ENCODE measurements at places on chromosomes 12 and 14. TPM values are rescaled to one million over a fixed set of nuclear protein-coding genes. Genes with fewer than 3 reads are reported as not detected.

Gene PTGDR
- total RNA-seq, result not detected

Gene WNT5B
- not detected for total RNA-seq

Gene FSCB
- total RNA-seq, result not detected

Gene COCH
- 33.7 TPM for total RNA-seq

Gene PRH2
- not detected for total RNA-seq

Gene LRP1-AS
- not detected for total RNA-seq

Gene OR4M1
- total RNA-seq, result not detected

Gene GUCY2C
- 0.48 TPM for total RNA-seq

Gene LALBA
- not detected for total RNA-seq

Gene GRIP1
- 0.07 TPM for total RNA-seq

Gene SERPINA3
- total RNA-seq, result not detected

Gene OVCH1
- not detected for total RNA-seq

GRCh38 chr12:34347367-34347766 is 325.1 kb downstream of the ALG10 start:
- peak; percentile 41 for DNase-seq

GRCh38 chr12:15996254-15996653 is 85.1 kb downstream of the DERA start:
- peak; percentile 45 for DNase-seq

- DNase-seq, result no peak
Observed at GRCh38 chr14:55684956-55685584, 105.1 kb downstream of the KTN1 start.

- peak; percentile 49 for DNase-seq
Observed at GRCh38 chr12:72267974-72268373, 4.2 kb upstream of the TRHDE start.

- no peak for DNase-seq
Observed at GRCh38 chr14:73105050-73105449, 31.3 kb upstream of the PSEN1 start.

GRCh38 chr14:72419226-72419775 is 474.6 kb downstream of the DPF3 start:
- DNase-seq, result no peak

DNA sequence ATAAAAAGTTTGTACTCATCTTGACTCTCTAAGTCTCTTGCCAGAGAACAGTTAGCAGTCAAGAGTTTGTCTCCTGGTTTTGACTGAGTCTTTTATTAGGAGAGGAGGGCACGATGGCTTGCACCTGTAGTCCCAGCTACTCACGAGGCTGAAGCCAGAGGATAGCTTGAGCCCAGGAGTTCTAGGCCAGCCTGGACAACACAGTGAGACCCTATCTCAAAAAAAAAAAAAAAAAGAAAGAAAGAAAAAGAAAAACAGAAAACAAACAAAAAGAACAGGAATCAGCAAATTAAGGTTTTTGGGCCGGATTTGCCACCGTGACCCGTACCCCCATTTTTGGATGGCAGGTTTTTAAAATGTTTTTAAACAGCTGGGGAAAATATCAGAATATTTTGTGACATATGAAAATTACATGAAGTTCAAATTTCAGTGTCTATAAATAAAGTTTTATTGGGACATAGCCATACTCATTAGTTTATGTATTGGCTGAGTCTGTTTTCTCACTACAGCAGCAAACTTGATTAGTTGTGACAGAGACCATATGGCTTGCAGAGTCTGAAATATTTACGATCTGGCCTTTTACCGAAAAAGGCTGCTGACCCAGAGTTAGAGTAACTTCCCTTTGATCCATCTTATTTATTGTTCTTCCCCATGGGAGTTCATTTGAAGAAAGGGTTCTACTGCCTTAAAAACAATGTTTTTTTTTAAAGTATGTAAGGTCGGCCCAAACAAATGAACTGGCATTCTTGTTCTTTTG is 31.2 kb downstream of the VEZT start:
- no peak for DNase-seq

GRCh38 chr14:25588751-25589150 is 538.8 kb upstream of the STXBP6 start:
- DNase-seq, result no peak

DNA sequence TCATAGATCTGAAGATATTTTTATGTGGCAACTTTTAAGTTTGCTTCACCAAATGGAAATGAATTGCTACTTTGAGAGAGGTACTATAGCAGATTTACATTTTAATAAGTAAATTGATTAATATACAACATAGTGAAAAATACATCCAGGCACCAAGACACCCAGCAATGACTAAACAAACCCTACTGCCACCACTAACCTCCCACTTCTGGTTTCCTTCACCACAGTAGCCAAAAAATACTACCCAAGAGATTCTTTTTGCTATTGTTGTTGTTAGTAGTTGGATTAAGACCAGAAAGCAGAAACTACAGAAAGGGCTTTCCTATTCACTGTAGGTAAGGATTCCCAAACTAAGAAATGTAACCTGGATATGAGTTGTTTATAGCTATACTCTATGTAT is 54.1 kb downstream of the COCH start:
- DNase-seq, result no peak

DNA sequence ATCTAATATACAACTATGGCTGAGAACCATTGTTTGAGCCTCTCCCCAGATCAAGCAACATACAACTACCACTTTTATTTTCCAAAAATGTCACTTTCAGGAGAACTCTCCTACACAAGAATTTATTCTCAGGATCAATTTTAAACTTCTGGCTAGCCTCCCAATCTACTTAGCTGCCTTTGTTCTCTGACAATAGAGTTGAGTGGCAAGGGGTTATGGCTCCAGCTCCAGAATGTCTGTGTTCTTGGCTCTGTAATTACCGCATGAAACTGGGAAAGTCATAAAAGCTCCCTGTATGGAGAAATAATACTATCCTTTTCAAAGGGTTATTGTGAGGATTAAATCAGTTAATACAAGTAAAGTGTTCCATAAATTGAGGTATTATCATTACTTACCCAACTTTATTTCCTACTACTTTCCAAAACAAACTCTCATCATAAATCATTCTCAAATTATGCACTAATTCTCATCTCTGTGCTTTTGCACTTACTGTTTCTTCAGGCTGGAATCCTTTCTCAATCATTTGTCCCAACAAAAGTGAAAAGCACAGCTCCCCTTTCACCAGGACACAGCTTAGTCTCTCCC is 121.9 kb downstream of the GARIN6 start:
- DNase-seq, result no peak

GRCh38 chr12:55830601-55831446 is 1.4 kb upstream of the DNAJC14 start:
- DNase-seq, result peak; percentile 60

GRCh38 chr12:68962877-68963855 is 30.2 kb upstream of the CPM start:
- DNase-seq, result no peak

DNA sequence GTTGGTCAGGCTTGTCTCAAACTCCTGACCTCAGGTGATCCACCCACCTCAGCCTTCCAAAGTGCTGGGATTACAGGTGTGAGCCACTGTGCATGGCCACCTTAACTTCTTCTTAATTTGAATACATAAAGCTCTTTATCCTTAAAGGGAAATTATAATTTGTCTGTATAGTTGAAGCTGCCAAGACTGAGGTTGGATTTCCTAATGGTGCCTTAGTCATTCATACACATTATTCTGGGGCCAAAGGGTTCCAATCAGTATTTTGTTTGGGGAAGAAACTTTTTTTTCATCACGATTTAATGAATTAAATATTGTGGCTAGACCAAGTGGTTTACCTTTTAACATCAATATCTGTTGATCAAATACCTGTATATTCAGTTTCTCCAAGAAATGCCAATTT is 135.9 kb downstream of the SYT1 start:
- DNase-seq, result no peak

GRCh38 chr12:68342966-68343365 is 10.8 kb upstream of the MDM1 start:
- DNase-seq, result peak; percentile 48

DNA sequence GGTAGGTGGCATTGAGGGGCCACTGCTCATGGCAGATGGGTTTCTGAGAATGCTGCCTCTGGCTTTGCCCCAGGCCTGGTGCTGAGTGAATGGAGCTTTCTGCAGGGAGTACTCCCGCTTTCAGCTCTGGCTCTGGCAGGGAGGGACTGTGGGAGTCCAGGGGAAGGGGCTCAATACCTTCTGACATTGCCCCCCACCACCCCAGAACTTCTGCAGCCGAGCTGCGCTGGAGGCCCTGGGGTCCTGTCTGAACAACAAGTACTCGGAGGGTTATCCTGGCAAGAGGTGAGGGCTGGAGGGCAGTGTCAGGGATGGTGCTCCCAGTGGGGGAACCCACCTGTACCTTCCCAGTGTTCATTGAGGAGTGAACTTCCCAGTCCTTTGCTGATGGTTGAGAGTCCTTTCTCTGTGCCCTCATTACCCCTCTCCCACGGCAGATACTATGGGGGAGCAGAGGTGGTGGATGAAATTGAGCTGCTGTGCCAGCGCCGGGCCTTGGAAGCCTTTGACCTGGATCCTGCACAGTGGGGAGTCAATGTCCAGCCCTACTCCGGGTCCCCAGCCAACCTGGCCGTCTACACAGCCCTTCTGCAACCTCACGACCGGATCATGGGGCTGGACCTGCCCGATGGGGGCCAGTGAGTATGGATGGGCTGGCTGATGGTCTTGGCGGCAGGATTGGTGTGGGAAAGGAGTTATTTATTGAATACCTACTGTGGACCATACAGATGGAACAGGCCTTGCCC is 1.9 kb downstream of the SHMT2 start:
- no peak for DNase-seq

- DNase-seq, result no peak
Observed at GRCh38 chr12:70178038-70178437, 65.2 kb upstream of the CNOT2 start.

DNA sequence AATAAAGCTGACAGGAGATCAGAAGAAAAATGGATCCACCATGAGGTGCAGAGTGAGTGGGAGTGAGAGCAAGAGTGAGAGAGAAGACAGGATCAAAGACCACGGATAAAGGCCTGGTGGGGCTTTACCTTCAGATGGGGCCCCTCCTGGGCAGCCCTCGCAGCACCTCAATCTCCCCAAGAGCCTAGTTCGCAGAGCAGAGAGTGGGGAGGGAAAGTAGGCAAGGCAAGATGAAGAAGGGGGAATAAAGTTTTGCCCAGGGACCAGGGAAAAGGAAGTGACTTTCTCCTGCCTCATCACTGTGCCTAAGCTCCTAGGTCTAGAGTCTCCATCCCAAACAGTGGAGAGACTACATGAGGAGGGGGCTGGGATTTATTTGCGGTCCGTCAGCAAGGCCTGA is 10.3 kb downstream of the OR10P1 start:
- DNase-seq, result no peak

DNA sequence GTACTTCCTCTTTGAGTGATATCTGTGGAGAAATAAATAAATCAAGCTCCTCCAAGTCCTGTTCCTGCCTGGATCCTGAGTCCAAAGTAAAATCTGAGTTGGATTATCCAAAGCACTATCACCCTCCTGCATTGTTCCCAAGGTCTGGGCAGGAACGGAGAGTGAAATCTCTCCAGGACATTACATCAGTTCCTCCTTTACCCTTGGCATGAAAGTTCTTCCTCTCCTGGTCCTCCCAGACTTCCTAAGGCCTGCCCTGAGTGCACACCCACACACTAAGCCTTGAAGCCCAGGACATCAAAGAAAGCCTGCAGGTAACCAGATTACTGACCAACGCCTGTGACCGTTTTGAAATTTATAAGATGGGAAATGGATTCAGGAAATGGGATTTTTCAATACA is 206.8 kb upstream of the BCL2L14 start:
- DNase-seq, result no peak

DNA sequence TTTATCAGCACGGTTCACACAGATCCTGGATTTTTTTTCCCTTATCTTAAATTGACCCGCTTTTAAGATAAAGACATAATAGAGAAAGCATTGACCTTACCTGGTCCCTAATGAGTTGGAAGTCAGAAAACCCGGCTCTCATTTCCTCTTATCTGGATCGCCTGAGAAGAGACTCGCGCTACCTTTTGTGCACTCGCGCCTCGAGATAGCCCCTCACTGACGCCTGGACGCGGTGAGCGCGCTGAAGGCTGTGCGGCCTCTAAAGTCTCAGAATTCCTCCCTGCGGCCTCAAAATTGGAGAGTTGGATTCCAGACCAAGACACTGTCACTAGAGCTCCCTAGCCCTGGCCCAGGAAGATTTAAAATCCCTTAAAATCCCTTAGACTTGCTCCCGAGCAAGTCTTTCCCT is 7.0 kb downstream of the NKX2-1 start:
- DNase-seq, result no peak

- peak; percentile 57 for DNase-seq
Observed at GRCh38 chr12:21330682-21331253, 3.9 kb downstream of the SLCO1A2 start.

GRCh38 chr12:121872546-121873215 is 14.0 kb upstream of the HPD start:
- DNase-seq, result no peak

- DNase-seq, result no peak
Observed at GRCh38 chr14:104813286-104813685, 12.4 kb downstream of the ZBTB42 start.

- no peak for DNase-seq
Observed at GRCh38 chr12:122873540-122873939, 22.4 kb downstream of the VPS37B start.

- no peak for DNase-seq
Observed at GRCh38 chr14:23563473-23564180, 4.0 kb downstream of the AP1G2 start.

DNA sequence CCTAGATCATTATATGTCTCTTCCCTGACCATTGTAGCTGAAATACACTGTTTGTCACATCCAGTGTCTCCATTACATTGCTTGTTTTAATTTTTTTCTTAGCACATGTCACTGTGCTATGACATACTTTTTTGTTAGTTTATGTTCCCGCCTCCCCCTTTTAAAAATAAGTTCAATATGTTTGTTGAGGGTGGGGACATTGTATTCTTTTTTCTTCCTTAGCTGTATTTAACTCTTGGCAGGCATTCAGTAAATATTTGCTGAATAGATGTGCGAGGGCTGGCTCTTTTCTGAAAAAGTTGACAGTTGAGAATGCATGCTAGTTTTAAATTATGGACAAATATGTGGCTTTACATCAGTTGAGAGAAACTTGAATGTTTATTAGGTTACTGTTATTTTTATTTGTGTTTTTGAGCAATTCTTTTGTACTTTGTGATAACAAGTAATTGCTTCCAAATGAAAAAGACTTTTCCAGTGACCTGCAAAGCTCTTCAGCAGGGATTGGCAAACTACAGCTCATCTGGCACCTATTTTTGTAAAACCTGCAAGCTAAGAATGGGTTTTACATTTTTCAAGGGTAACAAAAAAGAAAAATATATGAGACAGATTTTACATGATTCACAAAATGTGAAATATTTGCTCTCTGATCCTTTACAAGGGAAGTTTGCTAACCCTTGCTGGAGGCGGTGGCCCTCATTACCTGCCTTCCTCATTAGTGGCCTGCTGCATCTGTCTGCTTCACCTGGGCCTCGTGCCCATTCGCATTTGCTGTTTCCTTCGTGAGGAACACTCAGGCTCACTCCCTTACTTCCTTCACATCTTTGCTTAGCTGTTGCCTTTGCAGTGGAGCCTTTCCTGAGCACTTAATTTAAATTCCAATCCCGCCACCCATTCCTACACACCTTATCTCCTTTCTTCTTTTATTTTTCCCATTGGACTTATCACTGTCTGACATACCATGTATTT is 229.4 kb downstream of the ERC1 start:
- DNase-seq, result no peak

- no peak for DNase-seq
Observed at GRCh38 chr12:124379938-124380754, 85.3 kb downstream of the RFLNA start.

- DNase-seq, result no peak
Observed at GRCh38 chr12:86799616-86800015, 543.4 kb upstream of the MGAT4C start.

- no peak for DNase-seq
Observed at GRCh38 chr14:68574461-68574860, 218.4 kb downstream of the ZFP36L1 start.

GRCh38 chr12:52351196-52352059 is 15.9 kb downstream of the KRT85 start:
- DNase-seq, result no peak

Measured in Karpas-422 (cell line).